Hematopoietic multipotent progenitor cell treated with erythropoietin and hydrocortisone succinate and interleukin-3 and kit ligand, for 15 days (in vitro differentiated cells): ENCODE measurements at places on chromosomes 2 and 18.

DNA sequence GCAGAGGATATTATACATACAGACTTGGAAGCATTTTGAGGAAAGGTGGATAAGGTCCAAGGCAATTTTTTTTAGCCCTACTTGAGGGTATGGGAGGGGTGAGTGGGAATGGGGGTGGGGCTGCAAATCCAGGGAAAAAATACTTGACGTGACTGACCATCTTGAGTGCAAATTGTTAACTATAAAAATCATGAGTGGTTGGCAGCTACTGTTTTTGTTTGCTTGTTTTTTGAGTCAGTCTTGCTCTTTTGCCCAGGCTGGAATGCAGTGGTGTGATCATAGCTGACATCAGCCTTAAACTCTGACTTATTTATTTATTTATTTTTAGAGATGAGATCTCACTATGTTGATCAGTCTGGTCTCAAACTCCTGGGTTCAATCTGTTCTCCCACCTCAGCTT is 458.8 kb downstream of the PIK3C3 start:
- DNase-seq = no peak

GRCh38 chr2:314561-315336 is 26.9 kb upstream of the ALKAL2 start:
- no peak for DNase-seq

- no peak for DNase-seq
These were observed 61.3 kb upstream of the TXNDC2 start for GRCh38 chr18:9824474-9824832.

DNA sequence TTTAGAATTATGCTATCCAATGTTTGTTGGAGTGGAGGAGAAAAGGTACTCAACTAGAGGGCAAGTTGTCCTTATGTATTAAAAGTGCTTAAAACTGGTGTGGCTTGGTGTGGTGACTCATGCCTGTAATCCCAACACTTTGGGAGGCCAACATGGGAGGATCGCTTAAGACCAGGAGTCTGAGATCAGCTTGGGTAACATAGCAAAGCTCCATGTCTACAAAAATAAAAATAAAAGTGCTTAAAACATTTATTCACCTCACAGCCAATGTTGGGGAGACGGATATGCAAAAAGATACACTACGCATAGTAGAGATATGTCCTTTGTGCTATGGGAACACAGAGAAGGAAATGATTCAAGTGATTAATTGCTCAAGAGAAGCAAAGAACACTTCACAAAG is 19.3 kb upstream of the TNFAIP6 start:
- DNase-seq = no peak

DNA sequence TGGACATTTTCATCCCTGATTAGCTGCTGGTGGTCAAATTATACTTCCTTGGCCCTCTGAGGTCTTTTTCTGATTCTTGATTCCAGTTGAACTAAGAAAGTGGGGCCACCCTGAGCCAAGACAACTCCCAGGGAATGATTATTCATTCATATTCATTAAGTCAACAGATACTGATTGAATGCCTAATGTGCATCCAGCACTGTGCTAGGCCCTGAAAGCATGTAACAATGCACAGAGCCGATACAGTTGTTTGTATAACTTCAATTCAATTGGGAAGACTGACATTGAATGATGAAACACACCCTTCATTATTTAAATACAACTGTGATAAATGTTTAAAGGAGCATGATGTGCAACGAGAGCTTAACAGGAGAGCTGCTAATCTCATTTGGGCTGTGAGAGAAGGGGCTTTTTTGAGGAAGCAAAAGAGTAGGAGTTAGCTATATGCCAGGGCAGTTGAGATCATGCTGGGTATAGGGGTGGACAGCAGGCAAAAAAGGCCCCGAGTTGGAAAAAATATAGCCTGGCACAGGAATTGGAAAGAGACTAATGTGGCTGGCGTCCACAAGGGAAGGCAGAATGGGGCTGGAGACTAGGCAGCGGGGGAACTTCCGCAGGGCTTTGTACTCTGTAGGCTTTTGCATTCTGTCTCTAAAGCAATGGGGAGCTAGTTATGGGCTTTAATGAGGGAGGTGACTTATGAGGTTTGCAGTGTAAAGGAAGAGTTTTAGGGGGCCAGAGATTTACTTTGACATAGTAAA is 57.2 kb upstream of the ACVR1 start:
- no peak for DNase-seq

GRCh38 chr18:30852980-30853379 is 189.6 kb downstream of the DSC3 start:
- no peak for DNase-seq

- no peak for DNase-seq
These were observed 45.1 kb upstream of the SCLY start for GRCh38 chr2:238015705-238016104.

- no peak for DNase-seq
These were observed 112.5 kb downstream of the AP1S3 start for GRCh38 chr2:223724861-223725260.

DNA sequence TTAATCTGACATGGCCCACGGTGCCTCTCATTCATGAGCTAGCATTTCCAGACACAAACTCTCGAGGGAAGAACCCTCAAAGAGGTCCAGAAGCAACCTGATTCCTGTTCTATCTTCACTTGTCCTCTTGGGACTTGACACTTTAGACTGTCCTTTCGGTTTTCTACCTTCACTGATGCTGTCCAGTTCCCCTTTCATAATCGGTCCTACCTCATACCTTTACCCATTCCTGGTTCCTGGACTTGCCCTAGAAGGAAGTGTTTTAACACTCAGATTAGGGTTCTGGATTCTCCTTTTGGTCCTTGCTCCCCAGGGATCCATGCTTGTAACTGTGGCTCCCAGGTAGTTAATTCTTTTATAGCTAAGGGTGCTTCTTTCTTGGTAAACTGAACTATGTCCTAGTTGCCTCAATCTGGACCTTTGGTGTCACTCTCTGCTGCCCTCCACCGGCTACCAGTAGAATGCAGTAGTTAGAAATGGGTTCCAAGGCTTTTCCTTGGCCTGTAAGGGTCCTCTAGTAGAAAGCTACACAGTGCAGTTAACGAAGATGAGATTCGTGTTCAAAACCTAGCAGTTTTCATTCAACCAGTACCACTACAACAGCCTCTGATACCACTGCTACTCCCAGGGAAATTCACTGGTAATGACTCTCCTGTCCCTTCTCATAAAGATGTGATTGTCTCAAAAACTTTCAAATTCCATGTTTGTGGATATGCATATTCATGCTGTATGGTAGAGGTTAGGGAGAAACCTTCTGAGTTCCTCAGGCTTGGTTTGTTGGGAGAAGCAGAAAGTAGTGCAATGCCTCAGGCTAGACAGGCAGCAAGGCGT is 178.1 kb upstream of the CYP26B1 start:
- peak; percentile 35 for DNase-seq

DNA sequence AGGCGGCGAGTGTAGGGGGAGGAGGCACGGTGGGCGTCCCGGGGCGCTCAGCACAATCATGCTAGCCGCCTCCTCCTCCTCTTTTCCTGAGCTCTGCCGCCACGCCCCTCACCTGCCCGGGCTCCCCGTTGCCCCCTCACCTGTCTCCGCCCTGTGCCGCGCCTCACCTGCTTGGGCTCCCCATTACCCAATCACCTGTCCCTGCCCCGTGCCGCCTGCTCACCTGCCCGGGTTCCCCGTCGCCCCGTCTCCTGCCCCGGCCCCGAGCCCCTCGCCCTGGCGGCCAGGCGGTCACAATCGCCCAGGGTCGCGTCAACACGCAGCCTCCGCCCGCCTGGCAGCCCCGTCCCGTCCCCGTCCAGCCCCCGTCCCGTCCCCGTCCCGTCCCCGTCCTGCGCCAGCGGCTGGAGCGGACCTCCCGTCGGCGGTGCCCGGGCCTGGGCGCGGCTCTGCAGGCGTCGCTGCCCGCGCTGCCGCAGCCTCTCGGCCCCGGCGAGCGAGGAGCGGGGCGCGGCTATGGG is at the start of gene DCDC2C:
DCDC2C (plus strand) TSS at position 340 of the 521 bp plus-strand sequence; CDS start at position 517, 177 bp downstream.
- no peak for DNase-seq

DNA sequence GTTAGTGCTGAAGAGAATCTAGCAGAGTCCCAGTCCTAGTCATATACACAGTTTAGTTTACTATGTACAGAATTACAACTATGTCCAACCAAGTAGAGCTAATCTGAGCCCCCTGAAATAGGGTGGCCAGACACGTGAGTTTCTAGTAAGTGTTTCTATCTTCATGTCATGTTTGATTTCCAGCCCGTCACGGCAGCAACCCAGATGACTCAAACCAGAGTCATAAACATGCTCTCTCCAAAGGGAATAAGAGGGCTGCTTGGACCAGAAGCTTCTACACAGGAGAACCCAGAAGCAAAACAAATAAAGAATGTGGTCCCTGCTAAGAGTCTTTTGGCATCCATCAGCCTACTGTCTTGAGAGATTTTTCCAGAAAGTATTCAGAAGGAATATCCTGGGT is 64.9 kb upstream of the WIPF1 start:
- DNase-seq = no peak

GRCh38 chr2:219037783-219038499 is 3.4 kb downstream of the CFAP65 start:
- no peak for DNase-seq

DNA sequence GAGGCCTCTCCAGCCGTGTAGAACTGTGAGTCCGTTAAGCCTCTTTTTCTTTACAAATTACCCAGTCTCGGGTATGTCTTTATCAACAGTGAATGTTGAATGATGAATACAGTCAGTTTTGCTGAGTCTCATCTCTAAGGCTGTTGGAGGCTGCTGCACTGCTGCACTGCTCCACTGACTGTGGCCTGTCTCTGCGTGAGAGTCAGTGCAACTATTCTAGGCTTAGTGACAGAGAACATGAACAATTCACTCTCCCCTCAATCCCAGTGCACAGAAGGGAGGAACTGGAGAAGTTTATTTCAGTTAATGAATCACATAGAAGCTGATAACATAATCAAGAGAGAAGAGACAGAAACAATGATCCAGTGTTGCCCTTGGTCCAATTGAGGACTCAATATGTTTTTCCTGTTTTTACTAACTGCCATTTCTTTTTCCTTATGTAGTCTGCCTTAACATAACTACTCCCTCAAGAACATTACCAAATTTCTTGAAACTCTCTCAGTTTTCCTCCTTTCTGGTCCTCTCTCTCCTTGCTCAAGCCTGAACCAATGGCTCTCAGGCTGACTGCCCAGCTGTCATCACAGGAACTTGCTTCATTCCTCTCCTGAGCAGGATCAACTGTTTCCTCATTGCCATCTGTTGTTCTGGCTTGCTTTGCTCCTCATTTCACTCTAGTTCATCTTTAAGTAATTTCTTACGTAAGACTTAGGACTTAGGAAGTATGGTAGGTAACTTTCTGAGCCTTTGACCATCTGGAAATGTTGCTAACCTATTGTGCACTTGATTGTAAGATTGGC is 483.2 kb downstream of the METTL4 start:
- DNase-seq = no peak
